ENCODE measurements at places on chromosomes 7 and 10.

DNA sequence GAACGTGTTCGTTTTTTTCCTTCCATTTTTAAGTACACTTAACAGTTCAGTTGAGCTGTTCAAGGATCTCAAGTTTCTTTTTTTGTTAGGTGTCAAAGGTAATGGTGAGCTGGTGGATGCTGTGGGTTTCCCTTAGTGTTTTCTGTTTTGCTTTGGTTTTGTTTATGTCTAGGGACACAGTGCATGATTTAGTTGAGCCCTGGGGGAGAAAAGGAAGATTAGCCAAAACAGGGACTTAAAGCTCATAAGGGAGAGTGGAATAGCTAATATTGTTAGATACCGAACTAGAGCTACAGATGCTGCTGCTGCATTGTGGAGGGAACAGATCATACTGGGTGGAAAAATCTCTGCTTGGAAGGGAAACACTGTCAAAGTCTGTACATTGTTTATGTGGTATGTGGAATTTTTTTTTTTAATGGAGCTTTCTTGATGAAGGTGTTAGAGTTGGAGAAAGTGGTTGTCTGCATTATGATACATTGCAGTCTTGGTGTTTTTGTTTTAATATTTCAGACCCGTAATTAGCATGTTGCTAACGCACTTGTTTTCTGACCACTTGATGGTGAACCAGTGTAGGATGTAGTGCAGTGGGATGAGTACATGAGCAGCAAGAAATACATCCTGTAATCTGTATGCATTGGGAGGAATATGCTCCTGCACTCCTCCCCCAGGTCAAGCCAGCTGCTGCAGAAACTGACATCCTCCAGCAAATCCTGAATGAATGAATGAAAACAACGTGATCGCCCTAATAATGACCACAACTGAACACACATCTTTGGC is 2.1 kb downstream of the GLCCI1 start:
- no peak for DNase-seq

DNA sequence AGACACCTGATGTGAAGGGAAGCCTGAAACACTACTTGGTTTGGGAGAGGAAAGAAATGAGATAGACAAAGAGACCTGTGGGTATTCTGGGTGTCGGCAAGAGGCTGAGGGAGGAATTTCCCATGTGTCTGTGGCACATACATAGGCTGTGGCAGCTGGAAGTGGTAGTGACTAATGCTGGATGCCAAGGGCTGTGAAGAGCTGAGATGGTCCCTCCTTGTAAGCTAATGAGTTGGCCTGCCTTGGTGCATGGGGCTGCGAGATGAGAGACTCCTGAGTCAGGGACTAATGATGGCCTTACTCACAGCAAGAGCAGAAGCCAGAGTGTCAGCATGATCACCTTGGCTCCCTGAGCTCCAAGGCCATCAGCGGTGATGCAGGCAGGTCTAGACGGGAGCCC is 119.0 kb upstream of the EEPD1 start:
- no peak for DNase-seq

GRCh38 chr10:70763567-70763966 is 21.6 kb downstream of the TBATA start:
- no peak for DNase-seq

- no peak for DNase-seq
Measured at GRCh38 chr10:117578490-117578889, 35.9 kb downstream of the EMX2 start.

- no peak for DNase-seq
Measured at GRCh38 chr10:103241262-103242011, 4.2 kb upstream of the RPEL1 start.

DNA sequence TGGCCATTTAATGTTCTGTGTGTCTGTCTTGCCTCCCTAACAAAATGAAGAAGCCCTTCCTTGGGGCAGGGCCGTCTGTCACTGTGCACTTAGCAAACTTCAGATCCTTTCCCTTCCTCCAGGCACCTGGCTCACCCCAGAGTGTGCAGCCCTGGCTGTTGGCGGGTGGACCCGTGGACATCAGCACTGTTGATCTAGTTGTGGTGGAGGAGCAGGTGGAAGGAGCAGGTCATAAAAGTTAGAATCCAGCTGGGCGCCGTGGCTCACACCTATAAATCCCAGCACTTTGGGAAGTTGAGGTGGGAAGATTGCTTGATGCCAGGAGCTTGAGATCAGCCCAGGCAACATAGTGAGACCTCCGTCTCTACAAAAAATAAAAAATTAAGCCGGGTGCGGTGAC is 12.7 kb downstream of the RAB19 start:
- DNase-seq, result no peak

DNA sequence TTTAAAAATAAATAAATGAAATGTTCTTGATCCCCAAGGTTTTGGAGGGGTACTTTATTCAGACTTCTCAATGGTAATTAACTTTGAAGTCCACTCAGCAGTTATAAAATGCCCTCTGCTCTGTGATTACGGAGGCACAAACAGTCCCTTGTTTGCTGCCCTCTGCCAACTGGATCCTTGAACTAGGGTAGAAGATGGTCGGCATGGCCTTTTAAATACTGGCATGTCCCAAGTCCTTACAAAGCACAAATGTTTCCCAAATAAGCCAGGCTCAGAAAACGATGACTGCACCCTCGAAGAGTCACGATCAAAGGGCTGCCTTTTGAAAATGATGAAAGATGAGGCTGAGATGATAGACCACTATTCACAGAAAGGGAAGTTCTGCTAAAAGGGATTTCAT is 47.0 kb downstream of the GFRA1 start:
- DNase-seq, result no peak

DNA sequence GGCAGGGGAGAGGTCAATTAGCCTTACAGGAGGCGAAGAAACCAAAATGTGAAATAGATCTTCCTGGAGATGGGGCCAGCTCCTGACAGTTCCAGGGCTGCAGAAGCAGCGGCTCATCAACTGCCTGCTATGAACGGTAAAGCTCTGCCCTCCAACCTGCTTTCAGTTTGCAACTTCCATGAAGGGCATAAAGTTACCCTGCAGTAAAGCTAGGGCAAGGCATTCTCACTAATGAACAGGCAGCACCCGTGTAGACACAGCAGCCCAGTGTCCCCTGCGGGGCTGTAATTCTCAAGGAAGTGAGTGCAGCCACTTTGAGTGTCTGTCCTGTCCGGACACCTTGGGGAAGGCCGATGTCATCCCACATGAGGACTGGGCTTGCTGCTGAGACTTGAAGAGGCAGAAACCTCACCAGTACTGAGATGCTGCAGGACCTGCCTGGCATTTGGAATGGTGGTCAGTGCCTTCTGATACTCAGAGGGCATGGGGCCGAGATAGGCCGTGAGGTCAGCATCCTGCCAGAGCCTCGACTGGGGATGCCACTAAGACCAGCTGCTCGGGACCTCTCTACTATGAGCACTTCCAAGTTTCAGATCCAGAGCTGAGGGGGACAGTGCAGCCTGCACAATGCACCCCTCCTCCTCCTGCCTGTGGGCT is 26.1 kb upstream of the C10orf53 start:
- no peak for DNase-seq

DNA sequence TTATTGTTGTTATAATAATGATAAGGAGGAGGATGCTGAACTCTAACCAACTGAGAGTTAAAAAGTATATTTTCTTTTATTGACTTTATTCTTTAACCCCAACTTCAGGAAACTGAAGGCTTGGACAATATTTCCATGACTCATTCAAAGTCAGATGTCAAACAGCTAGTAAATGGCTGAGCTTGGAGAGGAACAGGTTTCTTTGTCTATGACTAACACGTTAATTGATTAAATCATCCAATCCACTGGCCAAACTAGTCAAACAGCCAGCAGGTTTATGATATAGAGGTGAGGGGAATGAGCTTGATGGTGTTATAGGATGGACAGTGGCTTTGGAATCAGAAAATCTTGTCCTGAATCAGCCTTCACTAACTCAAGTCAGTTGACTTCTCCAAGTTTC is 119.1 kb upstream of the WDR11 start:
- DNase-seq, result no peak

GRCh38 chr7:26136831-26137230 is 15.2 kb upstream of the NFE2L3 start:
- DNase-seq, result no peak

Data from hematopoietic multipotent progenitor cell (in vitro differentiated cells).